ENCODE measurements at places on chromosomes 4 and X. TPM values are rescaled to one million over a fixed set of nuclear protein-coding genes. Genes with fewer than 3 reads are reported as not detected.

DNA sequence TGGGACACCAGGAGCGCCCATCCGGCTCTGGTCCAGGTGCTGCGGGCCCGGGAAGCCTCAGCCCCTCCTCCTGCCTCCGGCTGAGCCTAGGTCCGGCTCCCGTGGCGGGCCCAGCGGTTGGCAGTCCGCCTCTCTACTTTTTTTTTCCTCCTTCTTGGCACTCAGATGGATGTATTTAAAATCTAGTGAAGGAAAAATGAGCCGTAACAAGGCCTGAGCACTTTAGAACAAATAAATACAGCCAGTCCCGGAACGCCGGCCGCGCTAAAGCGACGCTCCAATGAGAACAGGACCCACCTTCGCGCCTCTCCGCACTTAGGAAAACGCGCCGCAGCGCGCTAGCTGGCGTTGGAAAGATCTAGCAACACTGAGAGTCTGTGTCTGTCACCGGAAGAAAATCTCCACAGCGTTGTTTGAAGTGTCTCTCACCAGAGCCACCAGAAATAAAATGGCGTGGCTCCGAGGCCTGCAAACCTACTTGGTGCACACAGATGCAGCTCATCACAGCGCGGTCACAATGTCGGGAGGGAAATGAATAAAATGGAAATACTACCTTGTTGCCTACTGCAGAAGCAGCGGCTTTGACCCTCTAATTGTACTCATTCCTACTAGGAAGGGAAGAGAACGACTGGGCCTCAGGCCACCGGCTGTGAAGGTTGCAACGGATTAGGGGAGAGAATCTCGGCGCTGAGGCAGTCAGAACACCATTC, 4.7 kb downstream of the NEUROG2 start:
- peaks cover 49% of the 10 kb centered on the region for H3K4me1 ChIP-seq
- no peak for DNase-seq

GRCh38 chr4:15601862-15602261, 53.3 kb downstream of the FBXL5 start:
- DNase-seq = no peak
- no peaks in the 10 kb centered on the region for H3K27me3 ChIP-seq
- peaks cover 65% of the 10 kb centered on the region for H3K36me3 ChIP-seq
- no peak overlapping the region for H3K4me3 ChIP-seq
- H3K4me1 ChIP-seq = no peaks in the 10 kb centered on the region

DNA sequence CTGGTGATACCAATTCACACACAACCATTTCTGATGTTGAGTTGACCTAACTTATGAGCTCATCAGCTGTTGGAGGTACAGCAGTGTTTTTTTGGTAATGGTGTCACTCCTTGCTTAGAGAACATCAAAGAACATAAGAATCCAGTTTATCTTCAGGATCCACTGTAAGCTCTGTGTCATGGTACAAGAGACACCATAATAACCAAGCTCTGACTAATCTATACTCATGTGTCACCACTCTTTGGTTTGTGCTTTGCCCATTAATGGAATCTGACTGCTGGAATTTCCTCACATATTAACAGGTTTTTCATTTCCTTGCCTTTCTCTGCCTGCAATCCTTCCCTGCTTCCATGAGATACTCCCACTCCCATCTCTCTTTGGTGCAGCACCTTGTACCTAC, 735.1 kb upstream of the LCORL start:
- H3K36me3 ChIP-seq = no peaks in the 10 kb centered on the region
- no peaks in the 10 kb centered on the region for H3K27me3 ChIP-seq
- H3K27ac ChIP-seq = no peak overlapping the region
- H3K4me3 ChIP-seq = no peak overlapping the region
- DNase-seq = no peak
- H3K4me1 ChIP-seq = no peaks in the 10 kb centered on the region

DNA sequence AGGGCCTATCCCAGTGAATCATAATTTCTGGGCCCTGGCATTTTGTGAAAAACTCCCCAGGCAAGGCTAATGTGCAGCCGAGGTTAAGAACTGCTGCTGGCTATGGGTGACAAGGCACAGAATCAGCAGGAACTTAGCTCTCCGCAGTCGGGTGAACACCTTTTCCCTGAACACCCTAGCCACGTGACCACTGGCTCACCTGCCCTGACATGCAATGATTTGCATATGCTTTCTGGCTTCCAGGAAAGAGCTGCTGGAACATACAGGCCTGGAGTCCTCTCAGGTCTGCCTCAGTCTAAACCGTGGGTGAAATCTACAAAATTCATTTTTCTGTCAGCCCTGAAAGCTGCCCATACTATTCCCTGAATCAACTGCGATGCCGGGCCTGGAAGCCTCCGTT, 56.6 kb downstream of the ZNF827 start:
- H3K27ac ChIP-seq = peak overlapping the region; percentile 4
- H3K4me3 ChIP-seq = no peak overlapping the region
- no peak for DNase-seq
- no peaks in the 10 kb centered on the region for H3K27me3 ChIP-seq

DNA sequence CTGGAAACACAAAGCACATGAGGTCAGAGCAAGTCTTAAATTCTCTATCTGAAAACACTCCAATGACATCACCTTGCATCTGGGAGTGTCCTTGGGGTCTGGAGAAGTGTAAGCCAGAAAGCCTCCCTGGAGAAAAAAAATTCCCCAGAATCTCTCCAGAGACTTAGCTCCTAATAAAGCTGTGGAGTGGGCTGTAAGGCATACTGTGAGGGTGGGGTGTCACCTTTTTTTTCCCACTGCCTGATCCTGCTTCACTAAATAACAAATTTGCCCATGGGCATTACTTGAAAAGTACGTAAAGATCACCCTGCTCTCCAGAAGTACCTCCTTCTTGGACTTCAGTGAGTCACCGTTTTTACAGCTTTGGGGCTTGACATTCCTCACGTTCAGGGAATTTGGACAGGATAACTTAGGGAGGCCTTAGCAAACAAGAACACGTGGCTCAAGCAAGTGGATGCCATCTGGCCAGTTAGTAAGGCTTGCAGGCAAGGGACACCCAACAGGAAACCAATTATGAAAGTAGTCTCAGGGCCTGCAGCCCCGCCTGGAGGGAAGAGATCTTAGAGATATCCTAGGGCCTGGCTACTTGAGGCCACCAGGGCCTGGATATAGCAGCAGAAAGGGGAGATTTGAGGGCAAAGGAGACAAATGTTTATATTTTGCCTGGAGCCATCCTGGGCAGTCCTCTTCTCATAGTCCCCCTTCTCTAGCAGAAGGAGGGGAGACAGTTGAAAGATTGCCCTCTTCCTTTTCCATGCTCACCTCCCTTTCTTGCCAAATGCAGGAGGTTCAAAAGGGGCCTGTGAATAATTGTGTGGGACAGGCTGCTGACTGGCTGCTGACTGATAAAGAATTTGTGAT, 60.1 kb upstream of the PLAC1 start:
- no peak overlapping the region for H3K4me3 ChIP-seq
- peak overlapping the region; percentile 5 for H3K27ac ChIP-seq
- no peak for DNase-seq
- no peaks in the 10 kb centered on the region for H3K4me1 ChIP-seq
- H3K36me3 ChIP-seq = no peaks in the 10 kb centered on the region
- H3K27me3 ChIP-seq = no peaks in the 10 kb centered on the region

Gene DGKK
- not detected for total RNA-seq

Gene F8
- total RNA-seq = 42.5 TPM

Gene WDR19
- total RNA-seq = 27.1 TPM

All from upper lobe of left lung (tissue), 6 donors.